Natural killer cell (primary cell): ENCODE measurements at places on chromosomes 6 and 20.
A peak's percentile ranks its signal among the peaks of the same experiment; 100 is the strongest.

DNA sequence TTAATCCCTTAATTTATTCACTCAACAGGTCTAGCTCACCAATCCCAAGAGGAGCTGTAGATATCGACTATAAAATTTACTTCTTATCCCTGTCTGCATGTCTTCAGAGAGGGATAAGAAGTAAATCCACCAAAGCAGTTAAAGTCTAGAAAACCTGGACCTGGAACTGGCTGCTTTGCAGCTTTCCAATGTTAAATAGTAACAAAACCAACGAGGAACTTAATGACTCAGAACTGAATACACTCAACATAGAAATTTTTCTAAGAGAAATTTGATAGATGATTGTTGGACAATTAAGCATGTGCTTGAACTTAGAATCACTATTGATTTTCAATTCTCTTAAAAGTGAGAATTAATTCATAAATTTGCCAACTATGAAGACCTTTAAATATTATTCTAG is 11.5 kb upstream of the TMEM244 start:
- DNase-seq: no peak

GRCh38 chr20:4470375-4470774 is 251.3 kb upstream of the PRND start:
- no peak for DNase-seq

DNA sequence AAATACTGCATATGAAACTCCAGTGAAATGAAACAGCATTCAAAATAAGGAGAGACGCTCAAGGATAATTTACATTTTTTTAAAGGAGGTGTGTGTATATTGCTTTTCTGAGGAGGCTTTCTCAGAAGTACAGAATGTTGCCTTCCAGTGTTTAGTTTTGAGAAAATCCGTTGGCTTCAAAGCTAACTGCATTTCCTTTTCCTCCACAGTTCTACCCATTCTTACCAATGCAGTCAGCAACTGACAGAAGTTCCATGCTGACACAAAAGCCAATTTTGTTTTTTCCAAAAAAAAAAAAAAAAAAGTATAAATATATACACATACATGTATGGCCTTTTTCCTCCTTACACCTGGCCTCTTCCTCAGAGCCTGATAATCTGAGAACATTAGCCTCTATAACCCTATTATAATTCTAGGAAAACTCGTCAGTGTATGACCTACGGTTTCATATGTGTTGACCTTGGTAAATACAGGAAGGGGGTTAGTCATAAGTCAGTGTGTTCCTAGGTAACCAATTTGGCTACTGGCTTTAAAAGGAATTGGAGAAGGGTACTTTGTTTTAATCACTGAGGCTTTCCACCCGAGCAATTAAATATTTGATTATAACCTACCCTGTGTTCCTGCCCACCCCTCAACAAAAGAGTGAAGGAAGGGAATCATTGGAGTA is 24.2 kb downstream of the MGME1 start:
- no peak for DNase-seq

GRCh38 chr6:40350747-40351217 is 236.4 kb downstream of the LRFN2 start:
- DNase-seq: no peak

DNA sequence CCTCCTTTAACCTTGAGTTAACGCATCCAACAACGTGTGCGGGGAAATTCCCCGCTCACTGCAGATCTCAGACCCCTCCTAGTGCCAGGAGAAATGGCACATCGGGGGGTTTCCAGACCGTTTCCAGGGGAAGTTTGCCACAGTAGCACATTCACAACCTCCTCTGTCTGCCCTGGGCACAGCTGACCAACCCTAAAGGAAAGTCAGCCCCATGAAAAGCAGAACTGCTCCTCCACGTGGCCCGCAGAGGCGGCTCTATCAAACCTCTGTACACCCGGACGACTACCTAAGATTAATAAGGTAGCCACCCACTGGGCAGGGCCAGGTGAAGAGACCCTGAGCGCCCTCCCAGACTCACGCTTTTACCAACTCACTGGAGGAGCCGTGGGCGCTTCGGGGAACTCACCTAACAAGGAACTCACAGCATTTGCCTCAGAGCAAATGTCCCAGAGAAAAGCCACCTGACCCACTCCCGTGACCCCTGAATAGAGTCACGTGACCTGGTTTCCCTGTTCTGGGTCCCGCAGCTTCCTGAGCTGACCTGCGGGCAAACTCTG is 93.1 kb downstream of the PRND start:
- peak; percentile 97 for DNase-seq

GRCh38 chr6:34295721-34296120 is 46.9 kb upstream of the SMIM29 start:
- DNase-seq: no peak

DNA sequence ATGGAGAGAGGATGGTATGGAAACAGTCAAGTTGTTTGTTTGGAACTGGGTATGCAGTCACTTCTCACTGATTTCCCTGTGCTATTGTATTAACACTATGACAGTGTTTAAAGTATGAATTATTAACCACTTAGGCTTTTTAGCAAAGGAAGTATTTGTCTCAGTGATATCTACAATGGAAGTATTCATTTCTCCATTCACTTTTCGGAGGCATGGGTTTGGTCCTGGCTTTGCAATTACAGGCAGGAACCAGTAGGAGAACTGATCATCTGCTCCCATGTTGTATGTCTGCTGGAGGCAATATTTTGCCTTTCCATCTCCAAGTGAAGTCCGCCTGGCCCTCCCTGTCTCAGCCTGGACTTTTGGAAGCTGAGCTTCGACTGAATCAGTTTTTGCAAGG is 30.6 kb upstream of the EXOC2 start:
- DNase-seq: no peak

DNA sequence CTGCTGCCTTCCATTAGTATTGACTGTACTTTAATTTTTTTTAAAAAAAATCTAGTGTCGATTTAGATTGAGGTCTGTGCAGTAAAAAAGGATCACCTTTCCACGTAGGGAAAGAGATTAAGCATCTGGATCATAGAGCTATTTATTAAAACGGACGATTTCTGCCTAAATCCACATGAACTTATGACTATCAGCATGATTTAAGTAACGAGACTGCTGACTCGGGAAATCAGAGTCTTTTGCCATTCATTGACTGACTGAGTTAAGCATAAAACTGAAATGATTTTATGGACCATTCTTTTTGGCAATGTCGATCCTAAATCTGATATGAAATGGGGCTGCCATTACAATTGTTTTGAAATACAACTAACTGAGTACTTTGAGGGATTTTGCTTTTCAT is 261.7 kb downstream of the SAMD5 start:
- no peak for DNase-seq

DNA sequence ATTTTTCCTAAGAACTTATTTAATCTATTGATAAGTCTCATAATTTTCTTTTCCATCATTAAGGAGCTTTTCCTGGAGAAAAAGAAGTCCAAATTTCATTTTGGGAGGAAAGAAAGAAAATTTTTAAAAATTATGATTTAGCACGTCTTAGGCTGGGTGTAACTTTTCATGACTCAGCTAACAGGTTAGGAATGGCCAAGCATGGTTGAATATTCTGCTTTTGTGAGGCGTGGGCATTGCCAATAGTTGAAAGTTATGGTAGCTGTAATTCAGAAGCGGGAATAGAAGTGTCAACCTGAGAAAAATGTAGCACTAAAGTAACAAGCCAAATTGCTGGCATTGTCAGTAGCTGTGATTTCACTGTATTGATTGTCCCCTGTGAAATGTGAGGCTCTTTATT is 77.2 kb upstream of the ARID1B start:
- DNase-seq: no peak

GRCh38 chr6:75287424-75287823 is 2.8 kb upstream of the TMEM30A start:
- no peak for DNase-seq

GRCh38 chr20:17896771-17897369 is 71.7 kb downstream of the SNX5 start:
- no peak for DNase-seq

DNA sequence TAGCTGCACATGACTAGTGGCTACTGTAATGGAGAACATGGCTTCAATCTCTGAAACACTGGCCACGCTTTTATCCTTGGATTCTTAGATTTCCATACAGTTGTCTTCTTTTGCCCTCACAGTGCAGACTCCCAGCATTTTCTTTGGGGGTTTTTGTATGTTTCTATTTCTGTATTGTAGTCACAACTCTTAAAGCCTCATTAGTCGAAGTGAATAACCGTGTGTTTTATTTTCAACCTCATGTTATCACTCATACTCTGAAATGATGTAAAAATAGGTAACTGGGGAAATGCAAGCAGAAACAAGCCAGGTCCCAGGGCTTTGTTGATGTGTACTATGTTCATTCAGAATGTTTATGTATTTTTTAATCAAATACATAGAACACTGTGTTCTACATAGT is 162.9 kb downstream of the JARID2 start:
- no peak for DNase-seq

GRCh38 chr20:20017844-20018185 is 653 bp downstream of the NAA20 start:
- DNase-seq: peak; percentile 20
